SJCRH30 (cell line): ENCODE measurements at places on chromosomes 11 and 22.

DNA sequence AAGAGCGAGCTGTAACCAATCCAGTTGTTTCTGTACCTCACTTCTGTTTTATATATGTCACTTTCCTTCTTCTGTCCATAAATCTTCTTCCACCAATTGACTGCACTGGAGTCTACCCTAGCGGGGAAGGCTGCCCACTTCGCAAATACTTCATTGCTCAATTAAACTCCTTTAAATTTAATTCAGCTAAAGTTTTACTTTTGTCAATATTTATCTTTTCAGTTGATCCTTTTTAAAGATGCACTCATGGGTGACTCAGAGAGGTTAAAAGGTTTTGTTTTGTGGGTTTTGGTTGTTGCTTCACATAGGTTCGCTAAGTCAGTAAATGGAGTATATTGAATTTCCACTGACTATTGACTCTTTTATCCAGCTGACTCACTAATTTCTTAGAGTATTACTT, 597.2 kb downstream of the DLG2 start:
- peak; percentile 53 for DNase-seq

- DNase-seq = no peak
These were observed 33.6 kb upstream of the MMP7 start for GRCh38 chr11:102564110-102564509.

DNA sequence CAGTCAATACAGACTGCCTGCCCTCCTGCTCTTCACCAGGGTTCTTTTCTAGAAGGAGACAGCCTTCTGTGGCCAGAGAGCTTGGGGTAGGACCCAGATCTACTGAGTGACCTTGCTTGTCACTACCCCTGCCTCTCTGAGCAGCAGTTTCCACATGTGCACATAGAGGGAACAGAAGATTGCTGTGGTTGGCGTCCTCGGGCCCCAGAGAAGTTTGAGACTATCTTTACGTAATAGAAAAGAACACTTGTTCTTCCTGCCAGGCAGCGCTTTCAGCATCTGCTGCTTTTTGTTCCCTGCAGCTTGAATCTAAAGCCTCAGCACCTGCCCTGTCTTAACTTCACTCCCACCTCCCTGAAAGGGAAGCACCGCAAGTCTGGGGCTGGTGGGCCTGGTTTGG, 1.9 kb upstream of the FKBP2 start:
- no peak for DNase-seq

GRCh38 chr11:128784059-128784804, 82.9 kb downstream of the KCNJ1 start:
- DNase-seq = no peak

GRCh38 chr11:111939836-111940604, 2.9 kb downstream of the DIXDC1 start:
- no peak for DNase-seq

GRCh38 chr11:110522471-110522870, 92.7 kb downstream of the FDX1 start:
- no peak for DNase-seq

DNA sequence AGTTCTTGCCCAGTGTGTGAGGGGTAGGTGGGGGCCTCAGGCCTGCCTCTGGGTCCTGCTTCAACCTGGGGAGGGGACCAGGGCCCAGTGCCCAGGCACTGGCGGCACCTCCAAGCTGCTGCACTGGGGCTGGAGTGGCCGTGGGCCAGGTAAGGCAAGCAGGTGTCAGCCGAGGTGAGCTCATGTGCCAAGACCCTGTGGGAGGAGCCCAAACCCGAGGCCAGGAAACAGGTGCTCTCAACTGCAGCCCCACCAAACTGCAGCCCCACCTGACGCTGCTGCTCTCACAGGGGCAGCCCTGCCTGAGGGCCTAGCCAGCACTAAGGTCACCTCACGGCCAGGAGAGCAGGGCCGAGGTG, 18.1 kb upstream of the GNB1L start:
- no peak for DNase-seq

- DNase-seq = no peak
These were observed 41.7 kb downstream of the MICAL3 start for GRCh38 chr22:17982572-17983141.

DNA sequence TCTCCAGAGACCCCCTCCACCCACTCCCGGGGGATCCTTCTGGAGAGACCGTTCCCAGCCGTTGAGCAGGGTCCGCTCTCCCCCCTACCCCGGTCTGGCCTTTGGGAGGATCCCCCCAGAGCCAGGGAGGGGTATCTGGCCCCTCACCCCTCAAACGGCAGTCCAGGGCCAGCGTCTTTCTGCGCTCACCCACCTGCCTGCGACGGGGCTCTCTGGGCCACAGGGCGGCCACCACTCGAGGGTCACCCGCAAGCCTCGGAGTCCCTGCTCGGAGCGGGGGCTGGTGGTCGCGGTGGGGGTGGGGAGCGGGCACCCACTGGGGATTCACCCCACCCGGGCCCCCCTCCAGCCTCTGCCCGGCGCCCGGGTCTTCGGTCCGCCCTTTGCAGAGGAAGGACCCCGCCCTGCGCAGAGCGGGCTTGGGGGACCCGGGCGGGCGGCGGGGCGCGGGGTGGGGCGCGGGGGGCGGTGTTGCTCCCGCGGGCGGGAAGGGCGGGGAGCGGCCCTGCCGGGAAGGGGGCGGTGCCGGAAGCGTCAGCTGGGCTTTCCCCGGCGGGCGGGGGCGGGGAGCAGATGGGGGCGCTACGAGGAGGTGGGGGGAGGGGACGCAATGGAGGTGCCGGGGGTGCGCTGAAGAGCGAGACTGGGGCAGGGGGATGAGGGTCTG, 16.6 kb downstream of the CRELD2 start:
- DNase-seq = peak; percentile 86

GRCh38 chr11:96388891-96389719, 607 bp downstream of the CCDC82 start:
- no peak for DNase-seq

GRCh38 chr11:107770551-107770951, 58.7 kb upstream of the SLN start:
- DNase-seq = peak; percentile 22

DNA sequence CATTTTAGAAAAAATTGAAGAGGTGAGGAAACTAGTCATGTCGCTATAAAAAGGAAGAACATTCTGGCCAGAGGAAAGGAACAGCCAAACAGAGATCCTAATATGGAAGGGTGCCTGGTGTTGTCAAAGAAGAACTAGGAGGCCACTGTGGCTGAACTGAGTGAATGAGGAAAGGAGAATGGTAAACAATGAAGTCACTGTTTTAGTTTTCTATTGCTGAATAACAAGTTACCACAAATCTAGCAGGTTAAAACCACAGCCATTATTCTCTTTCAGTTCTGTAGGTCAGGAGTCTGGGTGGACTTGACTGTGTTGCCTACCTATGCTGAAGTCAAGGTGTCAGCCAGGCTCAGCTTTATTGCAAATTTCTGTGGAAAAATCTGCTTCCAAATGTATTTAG, 549.3 kb upstream of the CCDC90B start:
- no peak for DNase-seq

DNA sequence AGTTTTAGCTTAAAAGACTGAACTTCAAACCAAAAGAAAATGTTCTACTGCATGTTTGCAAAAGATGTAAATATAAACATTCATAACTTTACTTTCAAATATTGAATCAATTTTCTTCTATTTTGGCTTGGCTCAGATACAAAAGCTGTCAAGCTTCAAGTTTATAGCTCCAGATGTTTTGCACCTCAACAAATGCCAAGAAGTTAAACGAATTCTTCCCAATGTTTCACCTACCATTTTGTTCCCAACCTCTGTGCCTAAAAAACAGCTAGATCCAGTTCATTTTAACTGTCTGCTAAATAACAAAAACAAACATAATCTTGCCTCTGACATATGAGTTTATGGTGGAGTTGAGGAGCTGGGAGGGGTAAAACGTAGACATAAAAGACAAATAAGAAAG, 76.5 kb downstream of the RAB30 start:
- DNase-seq = no peak

- no peak for DNase-seq
These were observed 26.3 kb downstream of the OPCML start for GRCh38 chr11:133506023-133506422.

DNA sequence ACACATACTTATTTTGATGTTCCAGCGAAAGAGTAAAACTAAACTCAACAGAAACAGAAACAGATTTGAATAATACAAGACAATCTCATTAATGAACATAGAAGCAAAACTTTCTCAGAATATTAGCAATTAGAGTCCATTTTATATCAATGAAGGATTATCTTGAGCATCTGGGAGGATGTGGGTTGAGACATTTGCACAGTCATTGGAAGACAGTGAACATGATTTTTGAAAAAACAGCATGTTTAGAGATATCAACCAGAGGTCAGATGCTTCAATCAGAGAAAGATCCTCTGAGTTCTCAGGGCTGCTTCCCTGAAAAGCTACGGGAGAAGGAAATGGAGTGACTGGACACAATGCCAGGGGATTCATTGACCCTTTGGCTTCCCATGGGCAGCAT, 35.9 kb upstream of the VPREB1 start:
- DNase-seq = no peak

DNA sequence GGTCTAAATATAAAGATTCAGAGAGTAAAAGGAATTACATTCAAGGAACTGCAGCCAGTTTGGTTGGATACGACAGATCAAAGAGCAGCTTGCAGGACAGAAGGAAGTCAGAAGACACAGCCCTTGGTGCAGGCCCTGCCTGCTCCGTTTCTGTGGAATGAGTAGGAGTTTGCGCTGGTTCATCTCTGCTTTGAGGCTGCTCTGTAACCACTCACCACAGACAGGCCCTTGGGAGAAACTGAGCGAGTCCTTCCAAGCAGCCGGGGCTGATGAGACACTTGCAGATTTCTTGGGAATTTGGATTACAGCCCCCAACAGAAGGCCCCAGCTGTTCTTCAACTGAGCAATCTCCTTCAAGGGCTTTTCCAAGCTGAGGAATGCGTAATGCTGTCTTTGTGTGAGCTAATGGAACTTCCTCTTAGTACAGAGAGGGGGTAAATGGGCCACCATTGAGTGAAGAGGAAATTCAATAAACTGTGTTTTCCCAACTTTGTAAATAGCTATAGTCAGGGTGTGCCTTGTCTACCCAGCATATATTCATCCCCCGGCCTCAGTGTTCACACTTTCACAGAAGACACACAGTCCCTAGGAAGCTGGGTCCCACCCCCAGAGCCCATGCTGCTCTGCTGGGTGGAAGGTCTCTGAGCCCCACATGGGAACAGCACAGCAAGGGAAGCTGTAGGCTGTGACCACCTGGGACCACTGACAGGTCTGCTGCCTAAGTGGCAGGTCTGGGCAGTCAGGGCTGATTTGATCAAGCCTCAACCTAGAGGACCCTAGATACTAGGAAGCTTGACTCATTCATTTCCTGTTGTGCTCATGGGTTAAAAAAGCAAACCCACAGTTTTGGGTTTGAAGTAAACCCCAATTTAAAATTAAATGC, 16.6 kb downstream of the IL10RA start:
- no peak for DNase-seq

GRCh38 chr11:114011443-114011842, 36.5 kb downstream of the HTR3A start:
- no peak for DNase-seq

- no peak for DNase-seq
These were observed 11.0 kb downstream of the DDB2 start for GRCh38 chr11:47225552-47226400.

GRCh38 chr11:34308049-34308912, 49.5 kb downstream of the ABTB2 start:
- DNase-seq = no peak

GRCh38 chr11:65571940-65572339, 398 bp upstream of the FAM89B start:
- DNase-seq = peak; percentile 45

- no peak for DNase-seq
These were observed 39.4 kb upstream of the NUP50 start for GRCh38 chr22:45124176-45124847.

GRCh38 chr11:87331273-87331672, 293.5 kb downstream of the TMEM135 start:
- no peak for DNase-seq

- DNase-seq = no peak
These were observed 182.5 kb downstream of the TTC28 start for GRCh38 chr22:28497188-28497587.

- no peak for DNase-seq
These were observed 6.4 kb downstream of the MCAT start for GRCh38 chr22:43136801-43137200.

DNA sequence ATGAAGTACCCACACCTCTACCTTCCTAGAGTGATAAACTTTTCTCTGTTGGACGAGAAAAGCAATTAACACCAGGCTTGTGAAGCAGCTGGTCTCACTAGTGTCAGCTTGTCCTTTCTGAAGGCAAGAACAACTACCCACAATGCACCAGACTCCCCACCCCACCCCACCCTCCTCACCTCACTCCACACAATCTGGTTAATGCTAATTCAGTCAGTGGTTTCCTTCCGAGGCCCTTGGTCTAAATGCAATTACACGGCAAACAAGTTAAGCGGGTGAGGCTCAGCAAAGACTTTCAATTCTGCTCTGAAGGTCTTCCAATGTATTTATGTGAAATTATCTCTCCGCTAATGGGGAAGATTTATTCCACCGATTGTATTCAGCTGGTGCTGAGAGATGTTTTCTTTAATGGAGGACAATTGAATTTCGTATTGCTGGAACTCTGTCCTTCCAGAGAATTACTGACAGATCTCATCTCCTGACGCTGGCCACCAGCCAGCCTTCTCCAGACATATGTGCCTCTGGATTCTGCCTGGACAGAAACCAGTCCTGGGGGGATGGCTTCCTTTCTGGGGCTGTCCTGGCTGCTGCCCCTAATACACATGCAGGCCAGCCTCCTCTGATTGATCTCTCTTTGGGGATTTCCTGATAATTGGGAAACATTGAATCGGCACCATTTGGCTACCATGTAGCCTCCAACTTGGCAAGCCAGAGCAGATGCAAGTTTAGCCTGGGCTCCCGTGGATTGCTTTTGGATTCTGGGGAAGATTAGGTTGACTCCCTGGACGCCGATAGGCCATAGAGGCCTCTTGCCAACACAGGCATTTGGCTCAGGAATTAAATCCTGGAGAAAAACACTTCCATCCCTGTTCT, 165.8 kb upstream of the NARS2 start:
- DNase-seq = no peak

GRCh38 chr11:131422496-131422895, 52.1 kb downstream of the NTM start:
- no peak for DNase-seq

DNA sequence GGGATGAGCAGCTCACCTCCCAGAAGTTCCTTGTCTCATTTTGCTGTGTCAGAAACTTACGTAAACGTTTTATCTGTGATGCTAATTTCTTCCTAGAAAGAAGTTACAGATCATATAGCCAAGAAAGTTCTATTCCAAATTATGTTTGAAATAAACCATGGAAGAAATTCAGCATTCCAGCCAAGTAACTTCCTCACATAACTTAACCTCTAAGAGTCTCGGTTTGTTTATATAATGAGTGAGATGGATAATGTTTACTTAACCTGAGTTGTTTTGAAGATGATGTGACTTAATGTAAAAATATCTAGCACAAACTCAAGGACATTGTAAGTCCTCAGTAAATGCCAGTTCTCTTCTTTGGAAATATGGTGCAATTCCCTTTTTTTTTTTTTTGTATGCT, 8.9 kb upstream of the MUC15 start:
- DNase-seq = no peak

DNA sequence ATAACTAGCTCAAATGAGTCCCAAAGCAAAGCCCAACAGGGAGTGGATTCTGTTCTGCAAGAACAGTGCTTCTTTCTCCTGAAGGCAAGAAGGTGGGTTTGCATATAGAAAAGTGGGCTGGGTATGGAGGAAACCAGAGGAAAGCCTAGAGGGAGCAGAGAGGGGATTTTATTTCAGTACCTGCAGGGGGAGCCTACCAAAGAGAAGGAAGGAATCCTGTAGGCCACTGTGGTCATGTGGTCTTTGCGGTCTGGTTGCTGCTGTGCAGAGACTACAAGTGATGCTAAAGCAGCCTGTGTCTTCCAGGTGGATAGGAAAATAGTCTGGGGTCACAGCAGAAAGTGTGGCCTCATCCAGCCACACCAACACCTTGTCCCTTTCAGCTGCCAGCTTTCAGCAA, 33.2 kb upstream of the ZBTB16 start:
- DNase-seq = no peak
